ENCODE measurements at places on chromosomes 5 and 9.

DNA sequence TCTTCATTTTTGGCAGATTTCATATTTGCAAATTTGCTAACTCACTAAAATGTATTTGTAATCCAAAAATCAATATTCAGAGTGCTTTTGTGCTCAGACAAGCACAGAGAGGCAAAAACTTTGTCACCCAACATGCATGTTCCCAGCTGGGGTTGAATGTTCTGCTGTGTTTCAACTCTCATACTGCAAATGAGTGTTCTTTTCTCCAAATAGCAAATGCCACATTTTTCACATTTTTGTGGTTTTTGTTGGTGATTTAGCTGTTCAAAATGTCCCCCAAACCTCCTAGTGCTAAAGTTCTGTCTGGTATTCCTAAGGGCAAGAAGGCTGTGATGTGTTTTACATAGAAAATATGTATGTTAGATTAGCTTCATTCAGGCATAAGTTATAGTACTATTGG is 87.3 kb upstream of the PCSK5 start:
- no peak for DNase-seq

- DNase-seq = peak; percentile 70
These were observed 395.2 kb upstream of the TNC start for GRCh38 chr9:115513148-115513547.

GRCh38 chr5:172574871-172575223 is 66.2 kb upstream of the NEURL1B start:
- no peak for DNase-seq

DNA sequence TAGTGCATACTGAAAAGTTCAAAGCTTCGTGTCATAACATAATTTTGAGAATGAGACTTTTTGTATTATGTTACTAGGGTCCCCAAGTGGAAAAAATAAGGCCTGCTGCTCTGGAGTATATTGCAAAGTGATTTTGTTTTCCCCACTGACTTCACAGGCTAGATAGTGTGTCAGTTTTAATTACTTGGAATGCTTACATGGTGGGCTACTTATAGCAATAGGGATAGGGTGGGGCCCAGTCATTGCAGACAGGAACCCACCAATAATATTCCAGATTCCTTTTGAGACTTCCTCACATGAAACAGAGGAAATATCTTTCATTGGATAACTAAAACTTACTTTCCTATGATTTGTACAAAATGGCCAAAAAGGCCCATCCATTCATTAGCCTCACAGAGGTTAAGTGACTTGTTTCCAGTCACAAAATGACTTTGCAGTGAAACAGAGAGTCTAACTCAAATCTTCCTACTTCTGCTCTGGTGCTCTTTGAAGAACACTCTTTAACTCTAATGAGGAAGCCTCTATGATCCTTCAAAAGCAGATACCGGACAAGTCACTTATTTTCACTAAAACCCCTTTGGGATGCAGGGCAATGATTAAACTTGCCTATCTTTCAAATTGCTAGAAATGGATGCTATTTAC is 16.2 kb upstream of the MEF2C start:
- no peak for DNase-seq

GRCh38 chr5:180215783-180216630 is 7.0 kb upstream of the RASGEF1C start:
- no peak for DNase-seq

GRCh38 chr9:135242406-135242805 is 154.9 kb downstream of the OLFM1 start:
- no peak for DNase-seq

- no peak for DNase-seq
These were observed 143.6 kb downstream of the BOD1 start for GRCh38 chr5:173472784-173473278.

DNA sequence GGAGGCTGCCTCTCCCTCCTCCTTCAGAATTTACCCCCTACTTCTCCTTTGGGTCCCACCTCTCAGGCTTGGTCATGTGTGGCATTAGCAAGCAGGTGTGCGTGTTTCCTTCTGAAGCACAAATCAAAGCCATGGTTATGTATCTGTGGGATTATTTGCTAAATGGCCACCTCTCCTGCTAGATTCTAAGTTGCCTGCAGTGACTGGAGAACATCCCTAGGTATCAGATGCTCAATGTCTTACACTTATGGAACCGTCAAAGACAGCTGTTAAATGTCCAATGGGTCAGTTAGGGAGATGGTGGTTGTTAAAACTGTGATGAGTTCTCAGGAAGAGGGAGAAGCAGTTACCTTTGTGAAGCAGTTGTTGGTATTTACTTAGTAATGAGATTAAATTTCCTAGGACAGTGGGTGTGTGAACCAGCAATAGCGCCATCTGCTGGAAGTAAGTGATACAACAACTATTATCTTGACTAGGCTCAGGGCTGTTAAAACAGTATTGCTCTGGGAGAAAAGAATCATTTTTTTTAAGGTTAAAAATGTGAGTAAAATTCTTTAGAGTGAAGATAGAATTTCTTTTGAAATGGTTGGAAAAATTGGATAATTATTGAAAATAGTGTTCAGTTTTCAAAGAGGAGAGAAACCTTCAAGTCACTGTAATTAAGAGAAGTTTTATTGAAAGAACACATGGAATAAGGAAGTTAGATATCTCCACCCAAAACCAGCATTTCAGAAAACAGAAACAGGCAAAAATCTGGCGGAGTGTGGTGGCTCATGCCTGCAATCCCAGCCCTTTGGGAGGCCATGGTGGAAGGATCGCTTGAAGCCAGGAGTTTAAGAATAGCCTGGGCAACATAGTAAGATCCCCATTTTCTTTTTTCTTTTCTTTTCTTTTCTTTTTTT is 71.3 kb downstream of the TMC1 start:
- DNase-seq = peak; percentile 20

GRCh38 chr5:67997892-67998457 is 217.6 kb upstream of the PIK3R1 start:
- no peak for DNase-seq

- DNase-seq = no peak
These were observed 1.8 kb upstream of the CKS2 start for GRCh38 chr9:89309166-89309565.

DNA sequence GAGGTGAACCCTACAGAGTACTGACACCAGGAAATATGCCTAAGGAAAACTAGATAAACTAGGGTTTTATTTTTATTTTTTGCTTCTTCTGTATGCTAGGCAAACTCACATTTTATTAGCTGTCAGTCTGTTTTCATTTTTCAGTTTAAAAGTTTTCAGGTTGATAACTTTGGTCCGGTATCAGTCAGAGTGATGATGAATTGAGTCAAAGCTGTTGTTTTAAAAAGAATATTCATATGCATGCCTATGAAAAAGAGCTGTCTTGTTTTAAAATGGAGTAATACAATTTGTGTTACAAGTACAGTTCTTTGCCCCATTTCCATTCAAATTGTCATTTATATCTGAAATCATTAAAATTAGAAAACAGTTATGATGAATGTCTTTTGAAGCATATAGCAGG is 22.6 kb downstream of the MAP3K1 start:
- no peak for DNase-seq

DNA sequence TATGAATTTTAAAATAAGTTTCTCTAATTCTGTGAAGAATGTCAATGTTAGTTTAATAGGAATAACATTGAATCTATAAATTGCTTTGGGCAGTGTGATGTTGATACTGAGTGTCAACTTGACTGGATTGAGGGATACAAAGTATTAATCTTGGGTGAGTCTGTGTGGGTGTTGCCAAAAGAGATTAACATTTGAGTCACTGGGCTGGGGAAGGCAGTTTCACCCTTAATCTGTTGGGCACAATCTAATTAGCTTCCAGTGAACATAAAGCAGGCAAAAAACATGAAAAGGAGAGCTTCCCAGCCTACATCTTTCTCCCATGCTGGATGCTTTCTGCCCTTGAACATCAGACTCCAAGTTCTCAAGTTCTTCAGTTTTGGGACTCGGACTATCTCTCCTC is 832.0 kb upstream of the ARRDC3 start:
- DNase-seq = no peak

DNA sequence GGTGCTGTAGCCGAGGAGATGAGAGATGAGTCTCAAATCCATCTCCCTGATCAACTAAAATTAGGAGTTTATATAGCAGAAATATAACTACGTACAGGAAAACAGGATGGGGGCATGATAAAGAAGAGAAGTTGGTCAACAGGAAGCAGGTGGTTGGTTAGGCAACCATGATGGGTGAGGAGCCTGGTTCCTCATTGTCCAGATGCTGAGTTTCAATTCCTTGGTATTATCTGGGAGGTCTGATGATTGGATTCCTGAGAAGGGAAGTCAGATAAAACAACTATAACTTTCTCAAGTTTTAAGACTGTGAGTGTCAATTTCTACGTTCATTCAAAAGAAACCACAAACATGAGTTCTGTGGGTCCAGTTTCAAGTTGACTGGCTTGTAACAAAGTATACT is 323.9 kb downstream of the MTRR start:
- DNase-seq = no peak

DNA sequence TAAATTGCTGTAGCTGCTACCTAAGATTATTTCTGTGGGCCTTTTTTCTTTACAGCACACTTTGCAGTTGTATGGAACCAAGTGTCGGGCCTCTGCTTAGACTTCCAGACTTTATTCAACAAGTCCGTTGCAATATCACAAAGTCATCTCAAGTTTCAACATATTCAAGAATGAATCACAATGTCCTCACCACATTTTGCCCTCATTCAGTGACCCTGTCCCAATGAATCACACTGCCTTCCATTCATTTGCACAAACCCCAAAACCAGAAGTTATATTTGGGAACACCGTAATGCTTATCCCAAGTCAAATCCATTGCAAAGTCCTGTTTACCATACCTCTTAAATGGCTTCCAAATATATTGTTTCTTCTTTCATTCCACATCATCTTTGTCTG is 439.6 kb downstream of the CSNK1G3 start:
- DNase-seq = no peak

DNA sequence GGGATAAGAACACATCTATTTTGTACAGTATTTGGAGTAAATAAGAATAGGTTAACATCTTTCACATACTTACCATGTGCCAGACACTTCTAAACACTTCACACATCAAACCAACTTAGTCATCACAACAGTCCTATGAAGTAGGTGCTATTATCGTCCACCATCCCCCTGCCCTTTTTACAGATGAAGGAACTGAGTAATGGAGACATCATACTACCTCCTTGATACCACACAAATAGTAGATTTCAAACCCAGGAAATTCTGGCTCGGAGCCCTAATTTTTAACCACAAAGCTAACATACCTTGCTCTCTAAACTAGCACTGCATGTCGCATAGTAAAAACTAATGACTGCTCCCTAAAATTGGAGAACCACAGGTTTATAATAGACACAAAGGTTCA is 4.2 kb upstream of the ZNF366 start:
- DNase-seq = no peak

DNA sequence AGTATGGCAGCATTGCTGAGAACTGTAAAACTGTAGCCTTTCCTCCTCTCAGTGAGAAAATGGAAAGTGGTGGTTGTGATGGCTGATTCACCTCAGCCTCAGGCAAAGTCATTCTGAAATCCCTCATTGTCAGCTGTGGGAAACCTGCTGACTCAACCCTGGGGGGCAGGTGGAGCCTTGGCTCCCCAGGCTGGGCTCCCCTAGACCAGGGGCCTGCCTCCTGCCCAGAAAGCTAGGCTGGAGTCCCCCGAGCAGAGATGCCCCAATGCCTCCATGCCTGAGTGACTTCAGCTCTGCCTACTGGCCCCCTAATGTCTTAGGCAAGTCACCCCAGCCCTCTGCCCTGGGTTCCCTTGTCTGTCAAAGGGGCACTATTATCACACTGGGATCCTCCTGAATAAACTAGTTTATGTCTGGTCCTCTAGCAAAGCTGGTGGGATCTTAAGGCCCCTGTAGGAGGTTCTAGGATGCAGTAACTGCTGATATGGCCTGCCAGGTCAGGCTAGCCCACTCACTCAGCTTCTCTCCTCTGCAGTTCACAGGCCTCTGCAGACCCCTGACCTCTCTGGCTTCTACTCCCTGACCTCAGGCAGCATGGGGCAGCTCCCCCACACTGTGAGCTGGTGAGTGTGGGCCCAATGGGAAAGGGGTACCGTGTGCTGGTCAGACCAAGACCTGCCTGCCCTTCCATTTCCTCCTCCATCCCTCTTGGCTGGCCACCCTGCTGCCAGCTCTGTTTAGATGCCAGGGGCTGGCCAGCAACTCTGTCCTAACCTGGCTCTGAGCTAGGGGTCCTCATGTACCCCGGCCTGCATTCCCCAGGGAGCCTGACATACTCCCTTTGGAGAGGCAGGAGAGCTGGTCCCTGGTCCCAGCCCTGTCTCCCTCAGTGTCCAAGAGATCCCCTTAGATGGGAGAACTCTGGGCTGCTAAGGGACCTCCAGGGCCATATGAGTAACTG is 24.2 kb downstream of the TCF7 start:
- DNase-seq = no peak

DNA sequence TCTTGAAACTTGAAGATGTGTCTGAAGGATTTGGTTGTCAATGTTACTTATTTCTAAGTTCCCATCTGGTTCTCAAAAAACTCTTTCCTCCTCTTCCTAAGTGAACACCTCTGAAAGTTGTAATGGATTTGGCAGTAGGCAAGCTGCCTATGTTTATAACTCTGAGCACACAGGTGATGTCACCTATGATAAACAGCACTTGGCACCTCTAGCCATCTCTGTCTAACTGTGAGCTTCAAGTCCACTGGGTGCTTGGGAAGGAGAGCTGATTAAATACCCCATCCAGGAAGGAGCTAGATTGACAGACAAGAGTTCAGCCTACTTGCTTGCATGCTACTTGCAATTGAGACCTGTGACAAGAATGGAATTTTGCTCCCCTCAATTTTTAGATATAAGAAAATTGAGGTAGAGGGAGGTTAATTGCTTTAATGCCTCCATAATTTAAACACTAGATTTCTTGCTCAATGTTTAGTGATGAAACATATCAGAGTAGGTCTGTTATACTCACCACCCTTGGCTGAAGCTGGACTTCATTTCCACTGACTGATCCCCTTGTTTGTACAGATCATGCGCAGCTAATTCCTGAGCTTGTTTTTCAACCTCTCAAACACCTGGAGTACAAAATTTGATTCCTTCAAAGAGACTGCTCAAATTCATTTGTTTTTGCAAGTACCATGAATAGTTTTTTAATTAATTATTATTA is 49.9 kb downstream of the PDE4D start:
- DNase-seq = no peak
